ENCODE measurements at places on chromosomes 13 and 19.

DNA sequence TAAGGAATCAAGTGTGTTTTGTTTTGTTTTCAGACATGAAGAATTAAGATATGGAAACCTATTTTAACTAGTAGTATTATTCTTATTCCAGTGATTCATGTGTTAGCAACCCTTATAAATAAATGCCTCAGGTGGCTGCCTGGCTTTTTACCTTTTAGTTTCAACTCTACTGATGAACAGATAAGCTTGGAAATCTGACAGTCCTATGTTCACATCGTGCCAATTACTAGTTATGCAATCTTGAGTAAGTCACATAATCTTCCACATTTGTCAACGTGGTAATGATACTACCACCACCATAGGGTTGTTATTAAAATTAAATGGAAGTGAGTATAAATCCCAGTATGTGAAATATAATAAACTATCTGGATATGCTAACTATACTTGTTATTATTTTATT lies 64.3 kb downstream of the TBC1D4 start:
- DNase-seq = no peak

GRCh38 chr19:55581823-55582223 lies 1.2 kb upstream of the ZNF579 start:
- no peak for DNase-seq

- DNase-seq = no peak
Measured at GRCh38 chr13:47239025-47239424, 342.2 kb upstream of the HTR2A start.

DNA sequence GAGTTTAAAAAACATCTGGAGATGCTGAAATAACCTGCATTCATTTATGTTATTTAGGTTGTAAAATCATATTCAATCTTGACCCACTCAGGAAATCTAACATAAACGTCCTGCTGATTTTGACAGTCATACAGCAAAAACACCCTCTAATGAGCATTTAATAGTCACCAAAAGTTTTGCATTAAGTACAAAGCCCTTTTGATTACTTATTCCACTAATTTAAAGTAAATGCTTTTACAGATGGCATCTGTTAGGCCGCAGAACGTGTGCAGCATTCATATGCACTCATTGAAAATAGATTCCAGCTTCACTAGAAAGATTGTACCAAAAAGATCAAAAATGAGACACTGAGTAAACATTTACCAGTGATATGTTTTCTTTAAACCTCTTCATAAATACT lies 1295.1 kb downstream of the EFNB2 start:
- no peak for DNase-seq

DNA sequence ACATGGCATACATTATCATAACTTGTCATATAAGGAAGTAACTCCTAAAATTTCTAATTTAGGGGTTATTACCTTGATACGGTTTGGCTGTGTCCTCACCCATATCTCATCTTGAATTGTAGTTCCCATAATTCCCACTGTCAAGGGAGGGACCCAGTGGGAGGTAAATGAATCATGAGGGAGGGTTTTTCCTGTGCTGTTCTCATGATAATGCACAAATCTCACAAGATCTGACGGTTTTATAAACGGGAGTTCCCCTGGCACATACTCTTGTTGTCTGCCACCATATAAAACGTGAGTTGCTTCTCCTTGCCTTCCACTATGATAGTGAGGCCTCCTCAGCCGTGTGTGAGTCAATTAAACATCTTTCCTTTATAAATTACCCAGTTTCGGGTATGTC lies 76.0 kb downstream of the ZDHHC20 start:
- DNase-seq = no peak

- DNase-seq = no peak
Measured at GRCh38 chr13:75757336-75757735, 121.2 kb downstream of the LMO7 start.
